Left cardiac atrium (tissue), 4 donors: ENCODE measurements at places on chromosomes 5 and 9.

DNA sequence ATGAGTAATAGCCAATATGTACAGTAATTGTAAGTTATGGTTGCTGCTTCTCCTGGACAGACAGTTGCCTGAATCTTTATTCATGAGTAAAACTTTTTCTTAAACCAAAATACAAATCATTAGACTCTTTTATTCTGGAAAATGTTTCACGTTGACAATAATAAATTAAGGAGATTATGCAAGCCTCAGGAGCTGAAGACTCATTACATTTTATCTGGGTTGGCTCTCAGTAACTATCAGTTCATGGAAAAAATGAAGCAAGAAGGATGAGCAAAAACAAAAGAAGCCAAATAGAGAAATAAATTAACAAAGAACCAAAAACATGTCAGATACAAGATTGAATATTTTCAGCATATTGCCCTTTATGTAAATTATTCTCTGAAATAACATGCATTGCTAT, 88.9 kb upstream of the PRR16 start:
- no peak for DNase-seq

- no peak for DNase-seq
Measured at GRCh38 chr5:171355302-171355724, 32.3 kb upstream of the NPM1 start.

GRCh38 chr9:83473488-83473971, 64.7 kb downstream of the FRMD3 start:
- no peak for DNase-seq

GRCh38 chr5:83177803-83178202, 100.5 kb downstream of the XRCC4 start:
- no peak for DNase-seq

- no peak for DNase-seq
Measured at GRCh38 chr5:63025679-63026078, 447.1 kb downstream of the LRRC70 start.

- DNase-seq = no peak
Measured at GRCh38 chr5:2996248-2996647, 244.8 kb upstream of the IRX2 start.

DNA sequence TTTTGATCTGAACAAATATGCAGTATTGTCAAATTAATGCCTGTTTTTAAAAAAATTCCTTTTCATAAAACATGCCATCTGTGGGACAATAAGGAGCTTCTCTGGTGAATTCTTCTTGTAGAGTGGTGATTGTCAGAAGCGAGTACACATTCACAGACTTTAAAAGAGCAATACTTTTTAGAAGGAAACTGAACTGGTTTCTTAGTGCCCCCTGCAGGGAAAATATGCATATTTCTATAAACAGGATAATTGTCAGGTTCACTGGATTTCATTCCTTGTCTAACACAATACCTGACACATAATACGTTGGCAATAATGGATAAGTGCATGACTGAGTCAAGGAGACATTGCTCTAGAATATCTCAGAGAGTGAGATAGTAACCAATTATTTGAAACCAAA, 133.7 kb downstream of the KIF4B start:
- DNase-seq = no peak
